ENCODE measurements at places on chromosomes 1 and 21.

- DNase-seq, result no peak
Measured at GRCh38 chr21:25400427-25400826, 206.9 kb downstream of the MRPL39 start.

DNA sequence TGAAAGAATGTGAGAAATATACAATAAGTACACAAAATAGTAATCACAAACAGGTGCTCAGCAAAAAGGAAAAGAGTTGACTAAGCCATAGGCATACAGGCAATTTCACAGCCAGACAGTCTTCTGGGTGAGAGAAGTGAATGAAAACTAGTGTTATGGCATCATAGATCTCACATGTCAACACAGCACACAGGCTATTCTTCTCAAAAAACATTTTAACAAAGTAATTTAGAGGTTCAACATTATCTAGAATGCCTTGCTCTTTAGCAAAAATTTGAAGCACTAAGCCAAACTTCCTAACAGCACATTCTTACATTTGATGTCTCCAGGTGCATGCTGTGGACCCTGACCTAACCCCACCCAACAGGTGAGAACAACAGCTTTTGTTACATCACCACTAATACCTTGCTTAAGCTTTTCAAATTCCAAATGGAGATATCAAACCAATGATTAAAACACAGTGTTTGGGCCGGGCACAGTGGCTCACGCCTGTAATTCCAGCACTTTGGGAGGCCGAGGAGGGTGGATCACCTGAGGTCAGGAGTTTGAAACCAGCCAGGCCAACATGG, 30.5 kb downstream of the OTUD7B start:
- DNase-seq, result no peak

GRCh38 chr21:25862112-25862511, 127.3 kb downstream of the GABPA start:
- no peak for DNase-seq

DNA sequence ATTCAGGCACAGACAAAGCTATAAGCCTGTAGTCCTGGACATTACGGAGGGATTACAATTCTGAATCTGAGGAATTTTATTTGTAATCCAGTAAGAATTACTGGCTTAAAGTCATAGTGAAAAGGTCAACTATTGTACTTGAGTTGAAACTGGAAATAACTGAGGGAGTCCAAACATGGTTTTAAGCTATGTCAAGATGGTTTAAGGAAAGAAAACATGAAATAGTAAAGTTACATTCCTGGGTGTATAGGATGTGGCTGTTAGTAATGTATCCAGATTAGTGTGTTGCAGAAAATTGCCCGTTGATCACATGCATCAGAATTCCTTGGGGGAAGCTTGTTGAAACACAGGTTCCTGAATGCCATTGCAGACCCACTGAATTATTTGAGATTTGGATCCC, 124.8 kb upstream of the GORAB start:
- no peak for DNase-seq

DNA sequence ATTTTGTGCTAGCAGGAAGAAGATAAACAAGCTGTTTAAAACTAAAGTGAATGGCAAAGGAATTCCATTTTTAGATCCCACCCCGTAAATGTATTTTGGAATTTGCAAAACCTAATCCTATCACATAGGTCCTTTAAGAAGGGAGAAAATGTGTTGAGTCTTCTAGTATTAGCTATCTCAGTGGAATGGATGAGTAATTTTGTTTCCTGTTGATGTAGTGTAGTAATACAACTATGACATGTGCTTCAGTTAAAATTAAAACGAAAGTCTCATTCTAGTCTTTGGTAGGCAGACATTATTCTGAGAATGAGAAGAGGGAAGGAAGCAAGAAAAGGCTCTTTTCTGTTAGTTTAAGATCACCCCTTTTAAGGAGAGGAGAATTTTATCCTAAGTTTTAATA, 265.9 kb upstream of the C1orf105 start:
- no peak for DNase-seq

DNA sequence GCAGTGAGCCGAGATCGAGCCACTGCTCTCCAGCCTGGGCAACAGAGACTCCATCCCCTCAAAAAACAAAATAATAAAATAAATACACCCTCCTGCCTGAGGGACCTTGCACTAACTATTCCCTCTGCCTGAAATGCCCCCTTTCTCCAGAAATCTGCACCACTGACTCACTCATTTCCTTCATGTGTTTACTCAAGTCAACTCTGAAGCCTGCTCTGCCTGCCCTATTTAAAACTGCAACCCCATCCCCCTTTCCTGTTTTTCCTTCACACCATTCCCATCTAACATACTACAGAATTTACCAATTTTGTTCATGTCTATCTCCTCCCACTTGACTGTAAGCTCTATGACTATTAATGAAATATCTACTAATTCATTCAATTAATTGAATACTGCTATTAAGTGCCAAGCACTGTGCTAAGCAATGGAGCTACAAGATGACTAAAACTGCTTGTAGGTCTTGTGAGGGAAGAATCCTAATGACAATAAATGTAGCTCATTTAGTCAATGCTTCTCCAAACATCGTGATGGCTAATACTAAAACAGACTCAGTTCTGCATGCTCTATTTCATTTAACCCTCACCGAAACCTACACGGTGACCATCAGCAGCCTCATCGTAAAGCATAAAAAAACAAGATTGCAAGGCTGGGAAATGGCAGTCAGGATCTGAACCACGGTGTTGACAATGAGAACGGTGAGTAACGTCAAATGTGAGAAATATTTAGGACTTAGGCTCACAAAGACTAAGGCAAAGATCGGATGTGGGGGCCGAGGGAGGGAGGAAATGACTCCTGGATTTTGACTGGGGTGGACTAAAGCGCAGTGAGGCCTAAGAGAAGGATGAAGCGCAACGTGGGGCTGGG, 749 bp upstream of the TMEM39B start:
- no peak for DNase-seq

DNA sequence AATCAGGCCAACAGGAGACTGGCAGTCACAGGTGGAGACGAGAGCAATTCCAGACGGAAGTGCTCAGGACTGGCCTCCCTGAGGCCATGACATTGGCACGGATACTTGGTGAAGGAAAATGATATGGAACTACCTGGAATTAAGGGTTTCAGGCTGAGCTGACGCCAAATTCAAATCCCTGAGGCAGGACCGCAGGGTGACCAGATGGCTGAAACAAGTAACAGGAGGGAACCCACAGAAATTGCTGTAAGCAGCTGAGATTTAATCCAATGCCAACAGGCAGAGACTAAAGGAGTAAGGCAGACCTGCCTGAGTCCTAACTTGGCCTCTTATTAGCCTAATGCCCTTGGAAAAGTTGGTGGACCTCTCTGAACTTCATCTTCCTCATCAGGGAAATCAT, 76.2 kb downstream of the ERG start:
- no peak for DNase-seq

DNA sequence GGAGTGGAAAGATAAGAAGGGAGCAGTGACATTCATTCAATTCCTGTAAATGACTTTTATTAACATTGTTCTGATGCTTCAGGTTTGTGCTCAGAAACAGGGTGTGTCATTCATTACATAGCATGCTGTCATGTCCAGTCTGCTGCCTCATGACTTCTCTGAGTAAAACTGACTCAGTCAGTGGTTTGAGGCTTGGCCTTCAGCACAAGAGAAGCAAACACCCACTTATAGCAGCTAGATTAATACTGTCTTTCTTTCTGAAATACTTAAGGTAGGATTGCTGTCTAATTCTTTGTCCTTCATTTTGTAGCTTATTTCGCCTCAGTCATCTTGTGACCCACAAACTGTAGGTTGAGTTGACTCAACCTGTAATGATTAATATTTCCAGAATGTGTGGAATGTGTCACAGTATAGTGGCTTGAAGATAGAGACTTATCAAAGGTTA, 32.9 kb downstream of the RASAL2 start:
- DNase-seq, result no peak

- peak; percentile 54 for DNase-seq
Measured at GRCh38 chr1:156336242-156336641, 1.9 kb downstream of the CCT3 start.

GRCh38 chr1:74380252-74380651, 132.2 kb downstream of the LRRC53 start:
- no peak for DNase-seq

GRCh38 chr1:2133039-2133878, 61.3 kb downstream of the FAAP20 start:
- peak; percentile 91 for DNase-seq

DNA sequence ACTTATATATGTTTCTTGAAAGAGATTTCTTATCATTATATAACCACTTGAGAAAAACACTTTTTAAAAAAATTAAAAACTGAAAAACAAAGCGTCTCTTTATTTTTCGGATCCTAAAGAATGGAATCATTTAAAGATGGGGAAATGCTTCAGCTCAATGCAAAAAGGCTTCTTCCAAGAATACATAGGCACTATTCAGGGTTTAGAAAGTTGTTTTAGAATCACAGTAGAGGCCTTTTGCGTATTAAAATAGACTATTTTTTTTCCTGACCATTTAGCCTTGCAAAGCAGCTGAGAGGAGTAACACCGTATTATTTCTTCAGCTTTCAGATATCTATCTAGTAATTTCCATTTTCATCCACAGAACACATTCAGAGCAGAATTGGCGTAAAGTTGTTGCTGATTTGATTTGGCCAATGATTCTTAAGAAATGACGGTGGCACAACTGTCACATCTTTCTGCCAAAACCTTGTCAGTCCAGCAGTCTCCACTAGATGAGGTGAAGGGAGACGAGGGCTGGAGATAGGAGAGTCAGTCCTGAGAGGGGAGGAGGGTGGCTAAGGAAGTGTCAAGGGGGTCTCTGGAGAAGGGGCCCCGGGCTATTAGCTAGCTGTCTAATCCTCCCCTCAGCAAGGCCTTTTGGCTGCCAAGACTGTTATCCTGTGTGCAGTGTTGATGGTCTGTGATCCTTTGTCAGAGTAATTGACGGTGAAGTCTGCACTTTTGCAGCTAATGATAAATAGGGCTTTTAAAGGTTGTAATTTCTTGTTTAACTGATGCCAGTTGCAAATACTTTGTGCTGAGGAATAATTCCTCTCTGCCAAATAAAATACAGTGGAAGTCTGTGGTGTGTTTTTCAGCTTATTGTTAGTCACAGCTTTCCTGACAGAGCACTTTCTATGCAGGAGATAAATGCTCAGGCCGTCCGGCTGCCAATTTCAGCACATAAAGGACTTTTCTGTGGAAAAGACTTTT, 34.7 kb downstream of the PRRX1 start:
- no peak for DNase-seq

- DNase-seq, result no peak
Measured at GRCh38 chr1:83791821-83792437, 207.0 kb downstream of the TTLL7 start.

All from erythroblast (primary cell).